Peyer's patch (tissue), 4 donors: ENCODE measurements at places on chromosomes 1 and 21.

- H3K4me1 ChIP-seq, result no peaks in the 10 kb centered on the region
- H3K27me3 ChIP-seq, result no peaks in the 10 kb centered on the region
- H3K27ac ChIP-seq, result no peak overlapping the region
- H3K4me3 ChIP-seq, result no peak overlapping the region
- H3K36me3 ChIP-seq, result no peaks in the 10 kb centered on the region
Observed at GRCh38 chr1:8077602-8078001, 51.5 kb upstream of the ERRFI1 start.

DNA sequence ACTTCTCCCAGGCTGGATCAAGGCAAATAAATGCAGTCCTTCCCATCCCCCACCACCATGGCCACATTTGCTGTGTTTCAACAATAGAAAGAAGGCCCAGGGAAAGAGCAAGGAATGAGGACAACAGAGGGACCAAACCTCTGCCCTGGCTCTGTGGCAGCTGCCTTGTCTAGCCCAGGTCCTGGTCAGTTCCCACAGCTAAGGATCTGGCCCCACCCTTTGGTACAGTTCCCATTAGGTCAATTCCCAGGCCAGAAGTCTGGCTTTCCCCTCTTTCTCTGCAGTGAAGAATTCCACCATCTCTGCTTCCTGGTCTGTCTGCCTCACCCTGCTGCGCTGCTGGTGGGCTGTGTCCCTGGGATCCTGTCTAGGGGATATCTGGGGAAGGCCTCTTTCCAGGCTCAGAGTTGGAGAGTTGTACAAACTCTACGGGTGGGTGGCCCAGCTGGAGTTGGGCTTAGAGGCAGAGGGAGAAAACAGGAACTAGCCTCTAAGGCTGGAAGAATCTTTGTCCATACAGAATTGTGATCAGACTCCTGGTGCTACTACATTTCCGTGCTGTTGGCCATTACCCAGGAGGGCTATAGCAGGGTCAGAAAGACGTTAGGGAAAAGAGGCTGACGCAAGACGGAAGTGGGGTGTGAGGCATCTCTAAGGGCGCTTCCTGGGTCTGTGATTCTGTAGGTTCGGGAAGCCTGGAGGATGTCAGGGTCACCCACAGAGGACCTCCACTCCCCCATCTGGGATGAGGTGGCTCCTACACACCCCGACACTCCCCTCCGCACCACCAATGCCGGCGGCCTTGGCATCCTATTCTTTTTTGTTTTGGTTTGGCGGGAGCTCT is 953 bp upstream of the NDUFS2 start:
- no peaks in the 10 kb centered on the region for H3K27me3 ChIP-seq
- H3K4me3 ChIP-seq, result peak overlapping the region; percentile 62
- H3K36me3 ChIP-seq, result no peaks in the 10 kb centered on the region
- DNase-seq, result peak; percentile 69

- DNase-seq, result peak; percentile 19
- peak overlapping the region; percentile 59 for H3K27ac ChIP-seq
- peaks cover 40% of the 10 kb centered on the region for H3K4me1 ChIP-seq
- H3K36me3 ChIP-seq, result no peaks in the 10 kb centered on the region
Observed at GRCh38 chr1:116910379-116911187, 867 bp downstream of the PTGFRN start.

- no peaks in the 10 kb centered on the region for H3K4me1 ChIP-seq
- H3K36me3 ChIP-seq, result no peaks in the 10 kb centered on the region
- H3K27me3 ChIP-seq, result no peaks in the 10 kb centered on the region
- DNase-seq, result no peak
- no peak overlapping the region for H3K27ac ChIP-seq
Observed at GRCh38 chr1:54112027-54112426, 40.8 kb downstream of the CDCP2 start.

- no peak for DNase-seq
- no peaks in the 10 kb centered on the region for H3K27me3 ChIP-seq
- H3K4me3 ChIP-seq, result no peak overlapping the region
- no peaks in the 10 kb centered on the region for H3K4me1 ChIP-seq
- no peak overlapping the region for H3K27ac ChIP-seq
Observed at GRCh38 chr1:73500154-73500553, 697.8 kb downstream of the LRRIQ3 start.

DNA sequence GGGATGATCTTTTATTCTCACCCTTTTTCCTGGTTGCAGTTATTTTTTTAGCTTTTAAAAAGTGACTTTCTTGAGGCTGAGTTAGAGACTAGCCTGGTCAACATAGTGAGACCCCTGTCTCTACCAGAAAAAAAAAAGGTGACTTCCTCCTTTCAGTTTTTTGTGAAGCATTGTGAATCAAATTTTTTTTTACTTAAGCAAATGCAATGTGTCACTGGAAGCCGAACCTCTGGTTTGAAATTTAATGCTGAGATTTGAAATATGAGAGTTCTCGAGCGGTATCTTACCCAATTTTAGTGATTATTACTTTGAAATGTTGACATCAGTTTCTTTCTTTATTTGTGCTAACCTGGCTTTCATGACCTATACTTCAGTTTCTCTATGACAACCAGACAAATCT is 3.6 kb downstream of the CAP1 start:
- H3K4me1 ChIP-seq, result peaks cover 8% of the 10 kb centered on the region
- H3K4me3 ChIP-seq, result no peak overlapping the region
- no peak for DNase-seq
- no peaks in the 10 kb centered on the region for H3K36me3 ChIP-seq
- H3K27me3 ChIP-seq, result no peaks in the 10 kb centered on the region
